Right ventricle myocardium inferior (tissue), 1 donor: ENCODE measurements at places on chromosomes 13 and 19. TPM values are rescaled to one million over a fixed set of nuclear protein-coding genes. Genes with fewer than 3 reads are reported as not detected.

MEDAG gene
- 4.7 TPM for total RNA-seq

KLK6 gene
- total RNA-seq: not detected

ZNF540 gene
- 6.8 TPM for total RNA-seq

ZNF600 gene
- total RNA-seq: 2.8 TPM

CYP2A6 gene
- not detected for total RNA-seq

B3GLCT gene
- 15.4 TPM for total RNA-seq

PSG1 gene
- not detected for total RNA-seq

TBC1D17 gene
- total RNA-seq: 44.9 TPM

PROZ gene
- not detected for total RNA-seq

GTF2F1 gene
- 29.6 TPM for total RNA-seq

TNFRSF19 gene
- 36.5 TPM for total RNA-seq

MIR17HG gene
- total RNA-seq: 0.81 TPM

C1QTNF9 gene
- total RNA-seq: 4.5 TPM

ZNF729 gene
- not detected for total RNA-seq

PRTN3 gene
- not detected for total RNA-seq

ANGPTL8 gene
- total RNA-seq: 0.87 TPM

LRCH1 gene
- total RNA-seq: 11.9 TPM

ZIM2 gene
- total RNA-seq: not detected
